Peyer's patch (tissue), 4 donors: ENCODE measurements at places on chromosomes 4 and X. TPM values are rescaled to one million over a fixed set of nuclear protein-coding genes. Genes with fewer than 3 reads are reported as not detected.

GRCh38 chrX:151679798-151680402 is 15.4 kb upstream of the PRRG3 start:
- H3K36me3 ChIP-seq, result no peaks in the 10 kb centered on the region
- H3K27me3 ChIP-seq, result no peaks in the 10 kb centered on the region
- H3K27ac ChIP-seq, result no peak overlapping the region
- H3K4me1 ChIP-seq, result no peaks in the 10 kb centered on the region

- no peak overlapping the region for H3K4me3 ChIP-seq
- no peaks in the 10 kb centered on the region for H3K36me3 ChIP-seq
- DNase-seq, result no peak
- no peaks in the 10 kb centered on the region for H3K4me1 ChIP-seq
- H3K27ac ChIP-seq, result no peak overlapping the region
These were observed 4.6 kb downstream of the PCDH19 start for GRCh38 chrX:100405424-100405823.

DNA sequence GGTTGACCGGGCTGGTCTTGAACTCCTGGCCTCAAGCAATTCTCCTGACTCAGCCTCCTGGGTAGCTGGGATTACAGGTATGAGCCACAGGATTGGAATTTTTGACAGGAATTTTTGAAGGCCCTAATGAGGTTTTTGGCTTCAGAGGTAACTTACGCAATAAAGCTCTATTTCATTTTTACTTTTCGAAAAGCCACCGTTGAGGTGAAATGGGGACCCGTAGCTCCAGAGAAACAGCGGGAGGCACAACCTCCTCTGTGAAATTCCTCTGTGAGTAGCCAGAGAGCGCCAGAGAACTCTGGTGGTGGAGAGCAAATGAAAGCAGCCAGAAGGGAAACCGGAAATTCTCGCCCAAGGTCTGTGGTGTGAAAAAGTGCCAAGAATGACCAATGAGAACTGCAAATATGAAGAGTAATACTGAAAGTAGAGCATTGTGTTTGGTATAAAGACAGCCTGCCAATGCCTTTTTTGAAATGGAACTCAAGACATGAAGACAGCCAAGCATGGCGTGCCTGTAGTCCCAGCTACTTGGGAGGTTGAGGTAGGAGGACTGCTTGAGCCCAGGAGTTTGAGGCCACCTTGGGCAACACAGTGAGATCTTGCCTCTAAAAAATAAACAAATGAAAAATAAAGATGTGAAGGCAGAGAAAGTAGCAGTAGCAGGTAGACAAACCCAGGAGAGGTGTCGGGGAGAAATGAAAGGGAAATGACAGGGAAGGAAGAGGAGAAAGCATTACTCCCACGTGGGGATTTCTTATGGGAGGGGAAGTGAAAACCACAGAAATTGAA is 33.0 kb upstream of the TMEM131L start:
- H3K4me3 ChIP-seq, result no peak overlapping the region
- H3K4me1 ChIP-seq, result no peaks in the 10 kb centered on the region
- peak overlapping the region; percentile 79 for H3K27ac ChIP-seq
- no peaks in the 10 kb centered on the region for H3K36me3 ChIP-seq
- DNase-seq, result peak; percentile 87

DNA sequence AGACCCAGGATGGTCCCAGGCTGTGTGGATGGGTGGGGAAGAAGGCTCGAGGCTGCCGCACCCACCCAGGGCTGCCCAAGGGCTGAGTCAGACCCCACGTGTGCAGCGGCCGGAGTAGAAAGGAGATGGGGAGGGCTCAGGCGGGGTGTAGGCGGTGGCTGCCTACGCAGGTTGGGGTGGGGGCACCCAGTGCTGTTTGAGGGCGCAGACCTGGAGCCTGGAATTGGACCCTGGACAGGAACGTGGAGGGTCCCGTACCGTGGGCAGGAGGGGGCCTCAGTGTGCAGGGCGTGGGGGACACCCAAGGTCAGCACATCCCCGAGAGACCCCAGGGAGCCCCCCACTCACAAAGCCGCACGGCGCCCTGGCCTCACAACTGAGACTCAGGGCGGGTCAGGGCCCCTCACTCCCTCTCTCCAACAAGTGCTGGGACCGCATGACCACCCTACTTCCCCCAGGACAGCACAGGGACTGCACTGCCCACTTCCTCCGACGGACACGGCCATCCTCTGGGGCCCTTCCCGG is 79.9 kb downstream of the FAM53A start:
- H3K27ac ChIP-seq, result no peak overlapping the region
- no peak overlapping the region for H3K4me3 ChIP-seq
- no peak for DNase-seq
- no peaks in the 10 kb centered on the region for H3K27me3 ChIP-seq

PAK3 gene
- total RNA-seq, result 8.3 TPM

FAM9B gene
- not detected for total RNA-seq

HOPX gene
- total RNA-seq, result 14.4 TPM
